ENCODE measurements at places on chromosomes 7 and 10.

DNA sequence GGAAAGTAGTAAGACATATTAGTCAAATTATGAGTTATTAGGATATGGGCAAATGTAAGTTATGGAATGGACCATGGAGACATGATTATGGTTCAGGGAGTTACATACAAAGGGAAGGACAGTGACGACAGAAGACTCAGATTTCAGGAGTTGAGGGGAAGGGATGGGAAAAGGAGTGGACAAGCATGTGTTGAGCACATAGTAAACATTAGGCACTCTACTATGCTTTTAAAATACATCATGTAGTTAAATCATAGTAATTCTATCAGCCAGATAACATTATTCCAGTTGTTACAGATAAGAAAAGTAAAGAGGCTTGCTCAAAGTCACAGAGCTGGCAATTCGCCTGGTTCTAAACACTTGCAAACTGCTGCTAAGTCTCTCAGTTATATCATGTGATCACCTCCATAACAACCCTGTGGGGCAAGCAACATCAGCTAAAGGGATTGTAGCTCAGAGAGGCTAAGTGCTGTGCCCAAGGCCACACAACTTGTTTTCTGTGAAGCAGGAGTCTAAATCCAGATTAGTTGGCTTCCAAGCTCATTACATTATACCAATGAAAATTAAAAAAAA lies 115.2 kb upstream of the MDFIC start:
- no peaks in the 10 kb centered on the region for H3K4me1 ChIP-seq
- H3K27me3 ChIP-seq = no peaks in the 10 kb centered on the region
- no peak overlapping the region for H3K27ac ChIP-seq
- no peak overlapping the region for H3K4me3 ChIP-seq
- no peak for DNase-seq

DNA sequence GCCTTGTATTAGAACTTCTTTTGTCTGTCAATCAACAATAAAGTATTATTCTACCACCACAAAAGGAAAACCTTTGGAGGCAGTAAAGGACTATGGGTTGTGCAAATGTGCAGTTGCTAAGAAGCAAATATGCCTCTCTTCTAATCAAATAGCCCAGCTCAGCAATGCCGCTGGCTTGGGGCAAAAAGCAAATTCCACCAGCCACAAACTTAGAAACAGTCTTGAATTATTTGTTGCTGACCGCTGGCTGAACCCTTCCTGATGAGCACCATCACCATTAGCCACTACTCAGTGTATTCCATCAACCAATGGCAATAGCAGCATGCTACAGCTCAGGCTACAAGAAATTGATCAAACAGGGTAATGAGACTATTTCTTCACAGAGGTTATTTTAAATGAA lies 51.0 kb downstream of the SKAP2 start:
- no peaks in the 10 kb centered on the region for H3K27me3 ChIP-seq
- H3K36me3 ChIP-seq = no peaks in the 10 kb centered on the region
- H3K4me1 ChIP-seq = no peaks in the 10 kb centered on the region
- no peak overlapping the region for H3K4me3 ChIP-seq
- H3K27ac ChIP-seq = no peak overlapping the region
- peak; percentile 6 for DNase-seq

- no peaks in the 10 kb centered on the region for H3K27me3 ChIP-seq
- no peaks in the 10 kb centered on the region for H3K4me1 ChIP-seq
- H3K27ac ChIP-seq = no peak overlapping the region
- DNase-seq = no peak
These were observed 20.0 kb downstream of the VSIR start for GRCh38 chr10:71753091-71753959.

DNA sequence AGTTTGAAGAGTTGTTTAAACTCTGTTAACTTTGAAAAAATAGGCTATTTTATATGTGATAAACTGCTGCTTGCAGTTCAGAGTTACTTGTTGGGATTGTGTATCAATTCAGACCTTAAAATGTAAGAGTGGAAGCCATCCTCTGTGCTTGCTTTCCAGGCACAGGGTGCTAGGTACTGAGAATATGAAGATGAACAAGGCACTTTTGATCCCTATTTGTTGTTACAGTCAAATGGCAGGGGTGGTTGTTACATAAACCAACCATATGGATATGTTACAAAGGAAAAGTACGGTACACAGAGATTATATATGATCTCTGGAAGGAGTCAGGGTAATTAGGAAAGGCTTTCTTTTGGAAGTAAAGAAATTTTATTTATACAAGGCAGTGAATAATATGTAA lies 63.8 kb downstream of the REEP3 start:
- no peak for DNase-seq
- H3K4me1 ChIP-seq = peaks cover 6% of the 10 kb centered on the region
- no peaks in the 10 kb centered on the region for H3K27me3 ChIP-seq
- H3K27ac ChIP-seq = no peak overlapping the region
- no peaks in the 10 kb centered on the region for H3K36me3 ChIP-seq

- H3K36me3 ChIP-seq = no peaks in the 10 kb centered on the region
- no peaks in the 10 kb centered on the region for H3K27me3 ChIP-seq
- H3K4me1 ChIP-seq = no peaks in the 10 kb centered on the region
- no peak overlapping the region for H3K27ac ChIP-seq
These were observed 193.4 kb upstream of the ZMIZ1 start for GRCh38 chr10:78875331-78875877.

DNA sequence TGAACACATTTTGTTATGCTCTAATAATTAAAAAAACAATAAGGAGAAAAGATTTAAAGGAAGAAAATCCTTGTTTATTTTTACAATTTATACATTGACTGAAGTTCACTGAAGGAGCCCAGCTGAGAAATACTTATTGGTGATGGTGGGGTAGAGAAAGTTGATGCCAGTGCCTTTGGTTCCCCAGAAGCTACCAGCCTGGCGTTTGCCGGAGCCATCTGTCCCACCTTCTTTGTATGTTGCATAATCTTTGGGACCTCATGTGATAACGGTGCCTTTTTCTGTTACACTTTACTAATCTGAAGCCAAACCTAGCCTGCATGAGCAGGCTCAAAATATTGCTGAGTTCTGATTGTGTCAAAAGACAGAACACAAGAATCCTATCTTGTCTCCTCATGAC lies 22.7 kb downstream of the ZNF365 start:
- DNase-seq = no peak
- H3K27me3 ChIP-seq = no peaks in the 10 kb centered on the region
- H3K4me1 ChIP-seq = no peaks in the 10 kb centered on the region
- H3K27ac ChIP-seq = no peak overlapping the region
- no peak overlapping the region for H3K4me3 ChIP-seq
- no peaks in the 10 kb centered on the region for H3K36me3 ChIP-seq

- no peak overlapping the region for H3K4me3 ChIP-seq
- peak; percentile 21 for DNase-seq
- peaks cover 8% of the 10 kb centered on the region for H3K4me1 ChIP-seq
- H3K27me3 ChIP-seq = no peaks in the 10 kb centered on the region
- H3K27ac ChIP-seq = no peak overlapping the region
These were observed 21.8 kb downstream of the PWWP2B start for GRCh38 chr10:132418527-132419416.

GRCh38 chr10:78313636-78314035 lies 280.0 kb downstream of the RPS24 start:
- H3K27ac ChIP-seq = no peak overlapping the region
- no peaks in the 10 kb centered on the region for H3K27me3 ChIP-seq
- peaks cover 15% of the 10 kb centered on the region for H3K4me1 ChIP-seq
- DNase-seq = no peak
- H3K36me3 ChIP-seq = no peaks in the 10 kb centered on the region
- H3K4me3 ChIP-seq = no peak overlapping the region

DNA sequence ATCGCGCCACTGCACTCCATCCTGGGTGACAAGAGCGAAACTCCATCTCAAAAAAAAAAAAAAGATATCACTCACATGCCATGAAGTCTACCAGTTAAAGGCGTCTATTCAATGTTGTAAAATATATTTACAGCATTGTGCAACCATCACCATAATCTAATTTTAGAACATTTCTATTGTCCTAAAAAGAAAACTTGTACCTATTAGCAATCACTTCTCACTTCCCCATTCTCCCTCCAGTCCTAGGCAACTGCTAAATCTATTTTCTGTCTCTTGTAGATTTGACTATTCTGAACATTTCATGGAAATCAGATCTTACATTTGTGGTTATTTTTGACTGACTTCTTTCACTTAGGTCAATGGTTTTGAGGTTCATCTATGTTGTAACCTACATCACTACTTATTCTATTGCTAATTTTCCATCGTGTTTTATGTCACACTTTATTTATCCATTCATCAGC lies 25.2 kb upstream of the OTUD1 start:
- no peaks in the 10 kb centered on the region for H3K27me3 ChIP-seq
- peaks cover 15% of the 10 kb centered on the region for H3K4me1 ChIP-seq
- no peak overlapping the region for H3K4me3 ChIP-seq
- DNase-seq = no peak
- no peak overlapping the region for H3K27ac ChIP-seq

DNA sequence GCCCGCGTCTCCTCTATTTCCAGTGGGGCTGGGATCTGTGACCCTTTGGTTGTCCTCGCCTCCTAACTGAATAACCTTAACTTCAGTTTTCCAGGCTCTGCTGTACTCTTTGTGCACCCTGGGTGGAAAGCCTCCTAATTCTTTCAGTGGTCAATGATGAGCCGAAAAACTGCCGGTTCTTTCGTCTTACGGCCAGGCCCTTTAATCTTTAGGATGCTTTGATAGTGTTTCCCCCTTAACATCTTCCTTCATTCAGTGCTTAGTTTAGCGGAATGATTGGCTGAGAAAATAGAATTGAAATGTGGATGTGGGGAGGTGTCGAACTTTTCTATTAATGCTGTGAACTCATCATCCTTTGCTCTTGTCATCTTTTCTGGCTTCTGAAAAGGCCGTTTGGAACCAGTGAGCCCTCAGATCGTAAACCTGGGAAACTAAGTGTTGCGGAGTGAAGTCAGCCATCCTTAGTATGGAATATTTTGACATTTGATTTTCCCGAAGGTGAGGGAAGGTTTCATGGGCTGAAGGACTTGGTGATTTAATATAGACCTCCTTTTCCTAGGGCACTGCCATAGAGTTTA lies 847 bp downstream of the GARS1 start:
- H3K4me1 ChIP-seq = peaks cover 19% of the 10 kb centered on the region
- peaks cover 39% of the 10 kb centered on the region for H3K36me3 ChIP-seq
- H3K27me3 ChIP-seq = no peaks in the 10 kb centered on the region
- DNase-seq = peak; percentile 39

Data from GM23248 (cell line).